B cell (primary cell): ENCODE measurements at places on chromosomes 12 and 14.

- no peaks in the 10 kb centered on the region for H3K27me3 ChIP-seq
- no peak overlapping the region for H3K4me3 ChIP-seq
- H3K36me3 ChIP-seq: no peaks in the 10 kb centered on the region
- H3K4me1 ChIP-seq: no peaks in the 10 kb centered on the region
- DNase-seq: no peak
- no peak overlapping the region for H3K27ac ChIP-seq
These were observed 42.8 kb downstream of the NKX2-1 start for GRCh38 chr14:36477266-36477665.

DNA sequence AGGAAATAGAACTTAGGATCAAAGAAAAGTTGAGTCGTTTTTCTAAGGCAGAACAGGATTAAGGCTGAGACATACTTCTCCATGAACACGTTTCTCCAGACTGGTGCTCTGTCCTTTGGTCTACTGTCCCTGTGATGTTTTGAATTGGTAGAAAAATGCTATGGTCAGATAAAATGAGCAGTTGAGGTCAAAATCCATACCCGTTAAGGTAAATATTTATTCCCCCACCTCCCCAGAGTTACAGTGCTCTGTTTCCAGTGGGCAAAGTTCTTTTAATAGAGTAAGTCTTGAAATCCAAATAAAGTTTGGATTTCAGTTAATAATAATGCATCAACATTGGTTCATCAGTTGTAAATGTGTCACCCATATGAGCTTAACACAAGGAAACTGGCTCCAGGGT, 74.5 kb downstream of the PTHLH start:
- no peak overlapping the region for H3K4me3 ChIP-seq
- peaks cover 8% of the 10 kb centered on the region for H3K4me1 ChIP-seq
- no peak for DNase-seq
- H3K27me3 ChIP-seq: no peaks in the 10 kb centered on the region
- H3K36me3 ChIP-seq: no peaks in the 10 kb centered on the region
- H3K27ac ChIP-seq: no peak overlapping the region

DNA sequence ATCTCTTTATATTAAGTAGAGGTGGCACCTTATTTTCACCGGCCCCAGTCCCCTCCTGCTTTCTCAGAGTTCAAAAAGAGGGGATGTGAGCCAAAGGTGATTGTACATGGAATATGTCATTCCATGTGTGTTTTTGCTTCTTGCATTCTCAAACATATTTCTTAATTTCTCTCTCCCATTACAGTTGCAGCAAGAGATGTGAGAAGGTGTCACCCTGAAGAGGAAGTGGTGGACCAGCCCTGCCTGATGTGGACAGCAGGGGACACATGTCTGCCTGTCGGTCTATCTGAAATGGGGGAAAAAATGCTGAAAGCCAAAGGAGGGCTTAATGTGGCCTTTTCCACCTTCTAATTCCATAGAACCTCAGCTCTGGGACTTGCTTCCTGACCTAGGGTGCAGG, 1.9 kb upstream of the FOXN3 start:
- no peak overlapping the region for H3K27ac ChIP-seq
- H3K4me3 ChIP-seq: no peak overlapping the region
- H3K4me1 ChIP-seq: peaks cover 18% of the 10 kb centered on the region
- no peak for DNase-seq
- H3K27me3 ChIP-seq: no peaks in the 10 kb centered on the region

DNA sequence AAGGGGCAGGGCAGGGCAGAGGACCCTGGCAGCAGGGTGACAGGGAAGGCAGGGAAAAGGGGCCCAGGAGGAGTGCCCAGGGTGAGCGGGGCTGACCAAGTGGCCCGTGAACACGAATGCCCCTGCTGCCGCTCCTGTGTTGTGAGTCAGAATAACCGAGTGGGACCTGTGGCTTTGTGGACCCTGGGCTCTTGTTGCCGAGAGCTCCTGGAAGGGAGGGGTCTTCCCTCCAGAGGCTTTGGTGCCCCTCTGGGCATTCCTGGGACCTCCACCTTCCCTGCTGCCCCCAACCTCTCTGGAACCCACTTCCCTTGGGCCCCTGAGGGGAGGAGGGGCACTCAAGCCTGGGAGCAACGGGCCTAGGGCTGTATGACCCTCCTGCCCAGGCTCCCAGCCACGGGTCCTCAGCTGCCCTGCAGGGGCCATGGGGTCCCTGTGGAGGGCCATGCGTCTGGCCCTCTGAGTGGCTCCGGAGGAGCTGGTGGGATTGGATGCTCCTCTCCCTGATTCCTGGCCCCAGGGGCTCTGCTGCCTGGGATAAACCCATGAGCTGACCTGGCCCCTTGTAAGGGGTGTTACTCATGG, 319.4 kb downstream of the TMEM121 start:
- H3K4me1 ChIP-seq: peaks cover 8% of the 10 kb centered on the region
- no peak overlapping the region for H3K27ac ChIP-seq
- H3K27me3 ChIP-seq: no peaks in the 10 kb centered on the region
- H3K36me3 ChIP-seq: peaks cover 74% of the 10 kb centered on the region

DNA sequence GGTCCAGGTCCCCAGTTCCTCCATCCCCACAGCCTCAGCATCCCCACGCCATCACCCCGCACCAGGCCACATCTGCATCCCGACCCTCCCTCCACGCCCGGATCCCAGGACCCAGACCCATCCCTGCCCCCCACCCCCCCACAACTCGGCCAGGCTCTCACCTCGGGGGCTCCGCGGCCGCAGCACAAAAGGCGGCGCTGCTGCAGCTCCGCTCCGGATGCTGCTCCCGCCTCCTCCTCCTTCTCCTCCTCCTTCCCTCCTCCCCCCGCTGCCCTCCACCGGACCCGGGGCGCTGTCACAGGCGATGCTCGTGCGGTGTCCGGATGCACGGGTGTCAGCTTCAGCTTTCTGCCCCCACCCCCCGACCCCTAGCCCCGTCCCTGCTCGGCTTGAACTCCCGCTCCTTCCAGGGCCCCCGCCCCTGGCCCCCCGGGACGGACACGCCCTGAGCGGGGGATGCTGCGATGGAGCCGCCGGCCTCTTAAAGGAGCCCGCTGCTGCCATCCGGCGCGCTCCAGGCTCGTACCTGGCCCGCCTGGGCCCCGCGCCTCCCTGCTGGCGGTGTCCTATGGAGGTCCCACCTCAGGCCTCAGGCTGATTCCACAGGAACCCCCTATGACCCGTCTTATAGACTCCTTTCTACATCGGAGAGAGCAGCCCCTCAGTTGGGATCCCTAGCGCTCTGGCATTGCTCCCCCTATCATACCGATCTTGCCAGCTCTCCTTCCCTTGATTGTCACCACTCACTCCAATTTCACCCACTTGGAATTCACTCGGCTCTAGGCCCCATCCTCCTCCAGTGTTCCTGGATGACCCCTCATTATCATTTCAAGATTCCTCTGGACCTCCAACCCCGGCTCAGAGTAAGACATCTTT, at the start of gene MAP3K12:
Gene MAP3K12, minus strand, starts transcription at position 193 of the 876 bp plus-strand sequence. CDS start 12,067 bp downstream, outside the sequence.
- DNase-seq: peak; percentile 60
- peaks cover 6% of the 10 kb centered on the region for H3K36me3 ChIP-seq
- H3K27ac ChIP-seq: peak within 1 kb of the TSS; percentile 97
- no peaks in the 10 kb centered on the region for H3K27me3 ChIP-seq
- H3K4me1 ChIP-seq: peaks cover 22% of the 10 kb centered on the region

- no peak overlapping the region for H3K4me3 ChIP-seq
- H3K27me3 ChIP-seq: no peaks in the 10 kb centered on the region
- peaks cover 5% of the 10 kb centered on the region for H3K4me1 ChIP-seq
- DNase-seq: peak; percentile 26
- H3K36me3 ChIP-seq: no peaks in the 10 kb centered on the region
These were observed 9.8 kb upstream of the C12orf42 start for GRCh38 chr12:103505371-103506236.

GRCh38 chr12:104454997-104455396, 1.8 kb upstream of the CHST11 start:
- H3K4me3 ChIP-seq: no peak overlapping the region
- no peaks in the 10 kb centered on the region for H3K36me3 ChIP-seq
- H3K4me1 ChIP-seq: peaks cover 14% of the 10 kb centered on the region
- no peak for DNase-seq

DNA sequence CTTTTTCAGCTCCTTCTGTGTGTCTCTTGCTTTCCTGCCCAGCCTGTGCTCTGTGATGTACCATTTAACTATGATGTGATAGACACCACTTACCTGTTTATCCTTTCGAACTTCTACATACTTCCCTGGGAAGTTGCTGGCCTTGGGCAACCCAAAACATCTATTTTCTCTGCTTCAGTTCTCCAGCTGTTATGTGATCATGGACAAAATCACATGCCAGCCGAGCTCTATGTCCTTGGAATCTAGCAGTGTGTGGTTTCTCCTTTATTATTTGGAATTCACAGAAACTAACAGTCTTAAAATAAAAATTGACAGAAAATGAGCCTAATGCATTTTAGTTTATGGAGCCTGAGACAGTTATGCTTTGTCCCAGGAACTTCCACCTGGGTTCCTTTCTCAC, 22.9 kb downstream of the BMAL2 start:
- no peaks in the 10 kb centered on the region for H3K36me3 ChIP-seq
- H3K27me3 ChIP-seq: no peaks in the 10 kb centered on the region
- H3K4me1 ChIP-seq: no peaks in the 10 kb centered on the region

DNA sequence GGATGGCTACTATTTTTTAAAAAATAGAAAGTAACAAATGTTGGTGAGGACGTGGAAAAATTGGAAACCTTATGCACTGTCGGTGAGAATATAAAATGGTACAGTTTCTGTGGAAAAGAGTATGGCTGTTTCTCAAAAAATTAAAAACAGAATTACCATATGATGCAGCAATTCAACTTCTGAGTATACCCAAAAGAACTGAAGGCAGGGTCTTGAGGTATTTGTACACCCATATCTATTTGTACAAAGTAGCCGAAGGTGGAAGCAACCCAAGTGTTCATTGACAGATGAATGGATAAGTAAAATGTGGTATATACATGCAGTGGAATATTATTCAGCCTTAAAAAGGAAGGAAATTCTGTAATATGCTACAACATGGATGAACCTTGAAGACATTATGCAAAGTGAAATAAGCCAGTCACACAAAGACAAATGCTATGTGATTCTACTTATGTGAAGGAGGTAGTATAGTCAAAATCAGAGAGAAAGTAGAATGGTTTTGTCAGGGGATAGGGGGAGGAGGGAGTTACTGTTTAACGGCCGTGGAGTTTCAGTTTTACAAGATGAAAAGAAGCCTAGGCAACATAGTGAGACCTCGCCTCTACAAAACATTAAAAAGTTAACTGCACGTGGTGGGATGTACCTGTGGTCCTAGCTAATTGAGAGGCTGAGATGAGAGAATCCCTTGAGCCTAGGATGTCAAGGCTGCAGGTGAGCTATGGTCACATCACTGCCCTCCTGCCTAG, 38.4 kb upstream of the CCT2 start:
- H3K27me3 ChIP-seq: no peaks in the 10 kb centered on the region
- H3K4me1 ChIP-seq: no peaks in the 10 kb centered on the region
- DNase-seq: no peak
- no peak overlapping the region for H3K4me3 ChIP-seq
- H3K36me3 ChIP-seq: peaks cover 5% of the 10 kb centered on the region

DNA sequence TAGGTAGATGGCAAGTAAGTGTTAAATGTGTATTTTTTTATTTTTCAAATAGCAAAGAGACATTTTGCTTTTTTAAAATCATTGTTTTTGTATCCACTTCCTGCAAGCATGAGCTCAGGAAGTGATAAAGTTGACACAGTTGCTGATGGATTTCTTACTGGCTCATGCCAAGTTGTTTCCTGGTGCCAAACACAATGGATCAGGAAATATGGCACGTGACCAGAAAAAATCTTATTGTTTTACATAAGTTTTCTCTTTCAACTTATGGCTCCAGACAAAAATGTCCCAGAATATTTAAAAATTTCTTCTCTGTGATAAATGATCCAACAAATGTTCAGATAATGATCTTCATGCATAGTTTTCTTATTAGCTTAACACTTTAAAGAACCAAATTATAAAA, 1279.1 kb upstream of the FLRT2 start:
- H3K27ac ChIP-seq: no peak overlapping the region
- no peaks in the 10 kb centered on the region for H3K4me1 ChIP-seq
- no peaks in the 10 kb centered on the region for H3K36me3 ChIP-seq
- no peaks in the 10 kb centered on the region for H3K27me3 ChIP-seq

- H3K4me3 ChIP-seq: no peak overlapping the region
- no peaks in the 10 kb centered on the region for H3K4me1 ChIP-seq
- no peak for DNase-seq
- no peak overlapping the region for H3K27ac ChIP-seq
- no peaks in the 10 kb centered on the region for H3K36me3 ChIP-seq
These were observed 1.7 kb downstream of the AVIL start for GRCh38 chr12:57816855-57817151.

GRCh38 chr12:122336015-122336946, 70.0 kb upstream of the VPS33A start:
- H3K4me3 ChIP-seq: no peak overlapping the region
- no peak overlapping the region for H3K27ac ChIP-seq
- H3K4me1 ChIP-seq: no peaks in the 10 kb centered on the region

GRCh38 chr12:51924551-51925319, 17.4 kb downstream of the ACVRL1 start:
- H3K36me3 ChIP-seq: no peaks in the 10 kb centered on the region
- no peak overlapping the region for H3K4me3 ChIP-seq
- H3K27ac ChIP-seq: no peak overlapping the region
- no peaks in the 10 kb centered on the region for H3K27me3 ChIP-seq
- peaks cover 23% of the 10 kb centered on the region for H3K4me1 ChIP-seq
- DNase-seq: peak; percentile 22
